CD4-positive, alpha-beta T cell treated with Interferon gamma for 1 hour (primary cell): ENCODE measurements at places on chromosomes 12 and 14.

DNA sequence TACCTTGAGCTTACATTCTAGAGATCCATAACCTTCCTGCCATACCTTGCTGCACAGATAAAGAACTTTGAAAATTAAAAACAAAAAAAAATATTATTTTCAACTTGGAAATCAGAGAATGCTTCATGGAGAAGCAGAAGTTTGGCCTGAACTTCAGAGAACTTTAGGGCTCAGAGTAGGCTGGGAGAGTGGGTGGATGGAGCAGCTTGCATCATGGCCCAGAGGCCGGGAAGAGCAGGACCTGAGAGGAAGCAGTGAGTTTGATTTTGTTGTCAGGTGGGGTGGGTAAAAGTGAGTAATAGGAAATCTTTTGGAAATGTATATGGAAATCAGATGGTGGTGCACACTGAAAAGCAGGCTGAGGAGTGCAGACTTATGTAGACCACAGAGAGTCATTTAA lies 228.5 kb upstream of the KRR1 start:
- no peak for DNase-seq

DNA sequence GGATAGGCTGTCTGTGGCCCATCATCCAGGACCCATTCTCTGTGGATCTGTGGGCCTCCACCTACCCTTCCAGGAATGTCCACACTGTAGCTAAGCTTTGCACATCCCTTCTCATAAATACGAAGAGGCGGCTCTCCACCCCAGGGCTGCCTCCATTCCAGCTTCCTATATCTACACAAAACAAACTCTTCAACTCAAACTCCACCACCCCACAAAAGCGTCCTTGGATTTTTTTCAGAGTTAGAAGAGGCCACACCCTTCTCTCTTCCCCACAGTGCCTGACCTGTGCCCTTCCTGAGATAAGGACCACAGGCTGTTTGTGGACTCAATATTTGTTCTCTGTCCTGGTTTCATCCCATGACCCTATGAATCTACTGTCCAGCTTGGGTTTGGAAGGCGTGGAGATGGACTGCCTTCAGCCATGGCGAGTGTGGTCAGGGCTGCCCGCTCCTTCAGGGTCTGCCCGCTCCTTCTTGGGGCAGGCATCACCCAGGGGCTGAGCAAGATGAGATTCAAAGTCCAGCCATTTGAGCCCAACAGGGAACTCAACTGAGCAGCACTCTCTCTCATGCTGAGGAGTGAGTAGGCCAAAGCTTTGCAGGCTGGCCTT lies 13.0 kb upstream of the SERPINA12 start:
- no peak for DNase-seq

DNA sequence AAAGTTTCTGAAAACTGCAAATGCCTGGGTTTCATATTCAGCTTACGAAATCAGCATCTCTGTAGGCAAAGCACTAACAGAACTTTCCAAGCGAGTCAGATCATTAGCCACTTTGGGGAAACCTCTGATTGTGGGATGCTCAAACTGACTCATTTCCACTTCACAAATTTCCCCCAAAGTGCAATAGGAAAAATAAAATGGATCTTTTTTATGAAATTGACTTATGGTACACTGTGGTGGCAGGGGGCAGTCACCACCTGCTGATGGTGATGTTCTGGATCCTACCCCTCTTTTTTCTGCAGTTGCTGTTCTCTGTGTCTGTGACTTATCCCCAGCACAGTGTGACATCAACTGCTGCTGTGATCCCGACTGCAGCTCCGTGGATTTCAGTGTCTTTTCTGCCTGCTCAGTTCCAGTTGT lies 5.6 kb downstream of the TCTN1 start:
- DNase-seq = peak; percentile 20

- no peak for DNase-seq
Observed at GRCh38 chr12:53613821-53614220, 12.4 kb downstream of the ATF7 start.

- DNase-seq = no peak
Observed at GRCh38 chr12:108712925-108713203, 18.5 kb downstream of the CORO1C start.

- DNase-seq = no peak
Observed at GRCh38 chr14:55488204-55488603, 47.8 kb upstream of the TBPL2 start.
